ENCODE measurements at places on chromosomes 5 and 9.

DNA sequence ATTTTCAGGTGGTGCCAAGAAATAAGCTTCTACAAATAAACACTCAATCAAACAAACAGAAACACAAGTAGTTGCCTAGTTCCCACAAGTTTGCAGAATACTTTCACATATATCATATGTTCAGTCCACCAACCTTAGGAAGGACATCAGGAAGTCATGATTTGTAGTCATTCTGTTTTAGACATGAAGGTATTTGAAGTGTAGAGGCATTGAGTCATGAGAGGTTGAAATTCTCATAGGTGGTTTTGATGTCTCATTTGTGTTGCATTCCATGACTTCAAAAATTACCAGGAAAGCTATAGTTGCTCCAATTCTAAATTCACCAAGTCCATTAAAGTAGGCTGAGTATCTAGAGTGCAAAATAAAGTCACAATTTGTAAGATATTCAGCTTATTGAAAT is 159.0 kb downstream of the KCTD16 start:
- DNase-seq, result no peak

DNA sequence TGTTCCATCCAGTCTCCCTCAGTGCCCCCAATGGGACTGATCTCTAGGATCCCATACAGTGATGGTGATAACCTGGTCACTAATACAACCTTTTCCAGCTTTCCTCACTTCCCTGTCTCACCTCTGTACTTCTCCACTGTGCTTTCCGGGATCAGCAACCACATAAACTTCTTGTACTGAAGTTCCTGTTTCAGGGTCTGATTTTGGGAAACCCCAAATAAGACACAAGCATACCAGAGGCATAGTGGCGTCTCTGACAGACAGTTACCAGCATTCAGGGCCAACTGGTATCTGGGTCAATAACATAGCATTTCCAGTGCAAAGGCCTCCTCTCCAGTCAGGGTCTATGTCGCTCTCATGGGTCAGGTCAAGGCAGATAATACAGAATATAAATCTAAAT is 64.3 kb downstream of the GLDC start:
- no peak for DNase-seq

GRCh38 chr5:38371596-38371995 is 113.2 kb downstream of the EGFLAM start:
- DNase-seq, result no peak

- DNase-seq, result no peak
Observed at GRCh38 chr5:92749943-92750342, 831.1 kb downstream of the NR2F1-AS1 start.

GRCh38 chr9:3708751-3709150 is 182.9 kb upstream of the RFX3 start:
- peak; percentile 9 for DNase-seq

GRCh38 chr5:131932235-131932634 is 13.2 kb downstream of the MEIKIN start:
- no peak for DNase-seq

GRCh38 chr9:76904661-76905457 is 1.1 kb downstream of the PRUNE2 start:
- no peak for DNase-seq

- DNase-seq, result no peak
Observed at GRCh38 chr5:139952574-139952973, 90.5 kb downstream of the NRG2 start.

DNA sequence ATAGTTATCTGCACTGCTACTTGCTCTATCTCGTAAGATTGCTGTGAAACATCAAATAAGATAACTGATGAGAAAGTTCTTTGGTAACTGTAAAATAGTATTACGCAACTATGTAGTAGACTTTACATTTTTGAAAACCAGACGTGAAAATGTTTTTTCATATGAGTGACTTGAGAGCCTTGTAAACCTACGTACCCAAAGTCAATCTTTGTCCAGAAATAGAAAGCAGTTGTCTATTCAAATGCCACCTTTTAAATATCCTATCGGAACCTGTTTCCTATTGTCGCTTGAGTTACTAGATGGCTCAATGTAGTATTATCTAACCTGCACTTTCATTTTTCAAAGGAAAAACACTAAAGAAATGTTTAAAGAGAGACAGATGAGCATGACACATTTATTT is 1.6 kb downstream of the FNIP1 start:
- DNase-seq, result no peak

GRCh38 chr5:94024101-94024500 is 282.7 kb upstream of the POU5F2 start:
- DNase-seq, result no peak

- no peak for DNase-seq
Observed at GRCh38 chr5:150562832-150563231, 54.9 kb downstream of the NDST1 start.

GRCh38 chr9:69472101-69472620 is 147.1 kb downstream of the ENTREP1 start:
- no peak for DNase-seq

- no peak for DNase-seq
Observed at GRCh38 chr9:81822301-81822865, 105.8 kb upstream of the SPATA31D4 start.

GRCh38 chr5:172342918-172343317 is 59.4 kb upstream of the UBTD2 start:
- no peak for DNase-seq

DNA sequence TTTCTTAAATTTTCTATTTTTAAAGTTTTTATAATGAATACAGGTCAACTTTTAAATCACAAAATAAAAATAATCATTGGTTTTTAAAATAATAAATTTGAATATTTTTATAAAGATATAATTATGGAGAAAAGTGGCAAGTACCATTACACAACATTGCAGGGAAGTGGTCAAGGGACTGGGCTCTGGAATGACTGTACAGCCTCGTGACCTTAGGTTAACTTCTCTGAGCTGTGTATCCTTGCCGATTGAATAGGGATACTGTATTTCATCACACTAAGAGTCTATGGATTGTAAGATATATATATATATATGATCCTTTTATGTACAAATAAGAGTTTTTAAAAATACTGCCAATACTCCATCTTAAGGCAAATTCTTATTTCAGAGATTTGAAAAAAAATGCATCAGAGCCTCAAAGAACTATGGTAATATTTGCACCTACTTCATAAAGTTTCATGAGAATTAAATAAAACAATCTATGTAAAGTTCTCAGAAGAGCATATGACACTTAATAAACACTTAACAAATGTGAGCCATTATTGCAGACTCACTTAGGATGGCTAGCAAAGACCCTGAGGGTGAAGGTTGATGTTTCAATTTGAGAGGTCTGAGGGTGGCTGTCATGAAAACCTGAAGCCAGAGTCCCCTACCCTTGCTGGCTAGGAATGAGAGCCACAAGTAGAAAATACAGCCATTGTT is 136.5 kb downstream of the CCDC192 start:
- no peak for DNase-seq

DNA sequence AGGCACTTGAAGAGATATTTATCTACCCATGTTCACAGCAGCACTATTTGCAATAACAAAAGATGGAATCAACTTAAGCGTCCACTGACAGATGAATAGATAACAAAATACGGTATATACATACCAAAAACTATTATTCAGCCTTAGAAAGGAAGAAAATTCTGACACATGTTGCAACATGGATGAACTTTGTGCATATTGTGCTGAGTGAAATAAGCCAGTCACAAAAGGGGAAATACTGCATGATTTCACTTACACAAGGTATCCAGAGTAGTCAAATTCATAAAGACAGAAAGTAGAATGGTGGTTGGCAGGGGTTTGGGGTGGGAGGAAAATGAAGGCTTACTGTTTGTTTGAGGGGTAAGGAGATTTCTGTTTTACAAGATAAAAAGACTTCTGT is 66.0 kb downstream of the FBN2 start:
- DNase-seq, result no peak

DNA sequence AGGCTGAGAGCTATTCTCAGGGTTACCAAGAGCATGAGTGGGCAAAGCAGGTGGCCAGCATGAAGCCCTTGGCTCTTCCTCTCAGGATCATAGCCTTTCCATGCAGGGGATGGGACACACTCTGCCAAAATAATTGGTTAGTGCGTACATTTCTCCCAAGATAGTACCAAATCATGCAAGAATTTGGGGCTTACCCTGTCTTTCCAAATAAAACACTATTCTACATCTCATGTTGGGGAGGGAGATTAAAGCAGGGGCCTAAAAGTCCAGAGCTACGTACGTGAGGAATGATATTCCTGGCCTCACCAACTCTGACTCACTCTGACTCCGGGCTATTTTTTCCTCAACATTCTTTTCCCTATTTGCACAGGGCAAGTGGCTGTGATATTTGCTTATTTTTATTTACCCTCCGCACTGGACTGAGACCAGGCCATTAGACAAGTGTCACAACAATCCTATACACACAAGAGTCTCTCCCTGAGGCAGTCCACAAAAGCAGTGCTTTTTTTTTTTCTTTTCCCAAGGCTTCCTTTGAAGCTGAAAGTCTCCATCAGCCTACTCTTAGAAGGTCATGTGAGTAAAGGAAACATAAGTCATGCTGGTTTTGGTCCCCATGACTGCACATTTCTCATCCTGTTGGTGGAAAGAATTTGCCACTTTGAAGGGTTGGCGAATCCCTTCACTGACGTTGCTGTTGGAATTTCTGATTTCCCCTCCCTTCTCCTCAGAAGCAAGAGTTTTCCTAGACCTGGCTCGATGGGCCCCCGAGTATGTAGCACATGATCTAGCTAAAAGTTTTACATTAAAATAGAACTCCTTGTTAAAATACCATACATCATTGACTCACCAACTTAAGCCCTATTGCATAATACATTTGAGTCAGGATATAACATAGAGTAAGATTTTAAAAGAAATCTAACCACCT is 40.0 kb downstream of the TMEM252 start:
- DNase-seq, result no peak

GRCh38 chr9:93089481-93089991 is 6.5 kb upstream of the CARD19 start:
- DNase-seq, result no peak

- DNase-seq, result no peak
Observed at GRCh38 chr5:147616421-147616820, 106.6 kb upstream of the DPYSL3 start.

DNA sequence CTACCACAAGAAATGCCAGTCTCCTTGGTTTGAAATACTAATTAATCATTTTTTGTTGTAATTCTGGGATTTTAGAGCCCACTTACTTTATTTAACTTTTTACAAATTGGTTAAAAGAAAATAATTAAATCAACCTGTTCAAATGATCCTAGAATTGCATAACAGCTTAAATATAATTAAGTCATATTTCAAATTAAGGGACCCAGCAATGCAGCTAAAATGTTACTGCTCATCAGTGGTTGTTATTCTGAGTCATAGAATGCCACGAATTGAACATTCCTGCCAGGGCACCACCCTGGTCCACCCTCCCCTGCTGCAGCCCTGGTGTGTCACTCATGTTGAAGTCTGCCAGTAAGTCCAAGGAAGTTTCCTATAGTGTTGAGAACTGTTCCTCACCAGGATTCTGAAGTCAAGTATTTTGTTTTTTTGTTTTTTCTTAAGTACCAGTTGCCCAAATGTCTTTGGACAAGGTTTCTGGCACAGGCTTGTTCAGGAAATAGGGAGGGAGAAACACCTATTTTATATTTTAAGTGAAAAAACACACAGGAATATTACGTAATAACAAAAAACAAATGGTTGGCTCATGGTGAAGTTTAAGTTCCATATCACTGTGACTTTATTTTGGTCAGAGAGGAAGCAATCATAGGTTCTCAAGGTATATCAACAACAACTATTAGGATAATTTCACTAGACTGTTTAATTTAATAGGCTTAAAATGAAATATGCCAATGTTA is 4.3 kb upstream of the ITGA1 start:
- DNase-seq, result no peak

- no peak for DNase-seq
Observed at GRCh38 chr5:114184006-114184405, 177.9 kb upstream of the KCNN2 start.

GRCh38 chr5:141039061-141039460 is 12.1 kb upstream of the PCDHB1 start:
- DNase-seq, result no peak

DNA sequence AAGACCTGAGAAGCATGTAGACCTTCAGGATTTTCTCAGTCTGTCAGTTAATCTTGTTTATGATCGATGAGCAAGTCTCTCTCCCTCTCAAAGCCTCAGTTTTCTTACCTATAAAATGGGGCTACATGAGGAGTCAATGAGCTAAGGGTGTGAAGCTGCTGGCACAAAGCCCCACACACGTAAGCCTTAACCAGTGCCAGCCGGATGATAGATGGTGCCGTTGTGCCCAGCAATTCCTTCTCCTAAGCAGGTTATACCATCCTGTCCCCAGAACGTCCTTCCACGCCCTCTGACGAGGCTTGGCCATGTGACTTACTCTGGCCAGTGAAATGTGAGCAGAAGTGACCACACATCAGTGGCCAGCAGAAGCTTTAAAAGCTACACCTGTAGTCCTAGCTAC is 179.0 kb downstream of the C9orf50 start:
- DNase-seq, result no peak

DNA sequence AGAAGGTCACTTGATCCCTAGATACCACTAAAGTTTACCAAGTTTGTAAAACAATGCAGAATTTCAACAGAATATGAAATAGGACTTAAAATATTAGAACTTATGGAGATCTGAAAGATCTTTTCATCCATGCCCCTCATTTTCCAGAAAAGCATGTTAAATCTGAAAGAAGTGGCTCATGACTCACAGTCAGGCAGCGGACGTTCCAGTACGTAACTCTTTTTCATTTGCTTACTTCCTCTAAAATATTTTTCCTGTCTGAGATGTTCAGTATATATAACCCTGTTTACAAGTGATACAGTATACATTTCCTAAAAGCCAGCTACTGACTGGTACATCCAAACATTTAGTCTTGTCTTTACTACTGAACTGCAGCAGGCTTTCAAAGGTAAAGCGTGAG is 22.3 kb downstream of the FBXW2 start:
- no peak for DNase-seq

- no peak for DNase-seq
Observed at GRCh38 chr5:109455598-109456096, 45.9 kb upstream of the PJA2 start.

- DNase-seq, result no peak
Observed at GRCh38 chr9:137128862-137129455, 10.0 kb upstream of the GRIN1 start.

DNA sequence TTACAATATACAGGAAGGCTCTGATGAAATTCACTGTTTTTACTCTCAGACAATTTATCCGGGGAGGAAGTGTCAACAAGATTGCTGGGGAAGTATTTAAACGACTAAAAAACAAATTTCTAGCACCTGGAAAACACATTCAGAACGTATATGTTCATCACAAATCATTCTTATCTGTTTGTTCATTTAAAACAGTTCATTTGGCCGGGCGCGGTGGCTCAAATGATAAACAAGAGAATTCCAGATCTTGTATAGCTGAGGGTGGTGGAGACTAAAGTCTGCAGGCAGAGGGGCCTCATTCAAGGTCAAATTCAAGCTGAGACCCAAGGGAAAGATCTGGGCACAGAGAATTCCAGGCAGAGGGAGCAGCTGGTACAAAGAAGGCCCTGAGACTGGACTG is 90.0 kb downstream of the STK10 start:
- no peak for DNase-seq

- DNase-seq, result no peak
Observed at GRCh38 chr5:11941566-11941965, 37.3 kb upstream of the CTNND2 start.

GRCh38 chr9:93115486-93116071 is 18.5 kb downstream of the NINJ1 start:
- no peak for DNase-seq

GRCh38 chr5:160367261-160367660 is 3.2 kb downstream of the C1QTNF2 start:
- no peak for DNase-seq

Measured in anterior cingulate cortex (tissue), 58 donors.